ENCODE measurements at places on chromosomes 13 and 19.

DNA sequence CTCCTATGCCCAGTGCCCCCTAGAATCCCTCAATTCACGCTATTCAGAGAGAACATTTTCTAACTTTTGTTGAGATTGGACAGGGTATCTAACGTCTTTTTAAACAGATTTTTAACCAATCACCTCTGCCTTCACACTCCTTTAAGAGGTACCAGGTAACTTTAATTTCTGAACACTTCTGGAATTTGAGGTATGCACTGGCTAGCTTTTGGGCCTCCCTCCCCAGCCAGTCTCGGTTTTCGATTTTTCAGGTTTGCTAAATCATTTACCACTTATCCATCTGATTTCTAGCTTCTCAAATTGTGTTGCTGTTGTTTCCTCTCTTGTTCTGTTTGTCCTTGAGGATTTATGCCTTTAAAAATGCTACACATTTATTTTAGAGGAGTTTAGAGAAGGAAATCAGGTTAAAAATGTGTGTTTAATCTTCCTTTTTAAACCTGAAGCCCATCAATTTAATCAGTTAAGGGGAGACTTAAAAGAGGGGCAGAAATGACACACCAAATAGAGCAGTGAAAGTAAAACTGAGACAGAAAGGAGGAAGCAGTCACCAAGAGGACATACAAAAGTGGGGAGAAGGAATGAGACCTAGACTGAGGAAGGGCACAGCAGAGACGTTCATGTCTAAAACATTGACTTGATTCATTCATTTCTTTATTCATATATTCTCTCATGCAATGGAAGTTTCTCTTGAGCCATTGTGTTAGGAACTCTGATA, 139.6 kb upstream of the HTR2A start:
- no peak for DNase-seq

DNA sequence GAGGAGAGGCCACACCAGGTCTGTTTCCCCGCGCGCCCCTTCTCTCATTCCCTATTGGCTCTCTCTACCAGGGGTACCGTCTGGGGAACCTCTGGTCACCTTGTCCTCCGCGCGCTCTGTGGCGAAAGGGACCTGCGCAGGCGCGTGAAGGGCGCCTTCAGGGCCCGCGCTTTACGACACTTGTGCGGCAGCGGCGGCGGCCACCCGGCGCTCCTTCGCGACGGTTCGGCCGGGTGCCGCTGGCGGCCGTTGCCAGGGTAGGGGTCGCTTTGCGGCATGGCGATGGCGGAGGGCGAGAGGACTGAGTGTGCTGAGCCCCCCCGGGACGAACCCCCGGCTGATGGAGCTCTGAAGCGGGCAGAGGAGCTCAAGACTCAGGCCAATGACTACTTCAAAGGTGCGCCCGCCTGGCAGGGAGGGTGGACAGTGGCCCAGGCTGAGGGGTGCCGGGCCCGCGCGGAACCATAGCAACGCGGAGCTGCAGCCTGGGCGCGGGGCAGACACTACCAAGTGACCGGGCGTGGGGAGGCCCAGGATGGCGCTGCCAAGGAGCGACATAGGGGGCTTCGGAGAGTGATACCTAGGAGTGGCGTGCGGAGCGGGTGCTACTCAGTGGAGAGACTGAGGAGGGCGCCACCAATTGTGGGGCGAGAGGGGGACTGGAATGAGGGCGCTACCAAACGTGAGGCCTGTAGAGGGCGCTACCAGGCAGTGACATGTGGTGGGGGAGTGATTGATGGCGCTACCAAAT, at the start of gene PPP5C:
Gene PPP5C (plus strand): TSS at position 267 of the 751 bp plus-strand sequence. CDS start 10 bp downstream, at position 277.
- peak; percentile 90 for DNase-seq

DNA sequence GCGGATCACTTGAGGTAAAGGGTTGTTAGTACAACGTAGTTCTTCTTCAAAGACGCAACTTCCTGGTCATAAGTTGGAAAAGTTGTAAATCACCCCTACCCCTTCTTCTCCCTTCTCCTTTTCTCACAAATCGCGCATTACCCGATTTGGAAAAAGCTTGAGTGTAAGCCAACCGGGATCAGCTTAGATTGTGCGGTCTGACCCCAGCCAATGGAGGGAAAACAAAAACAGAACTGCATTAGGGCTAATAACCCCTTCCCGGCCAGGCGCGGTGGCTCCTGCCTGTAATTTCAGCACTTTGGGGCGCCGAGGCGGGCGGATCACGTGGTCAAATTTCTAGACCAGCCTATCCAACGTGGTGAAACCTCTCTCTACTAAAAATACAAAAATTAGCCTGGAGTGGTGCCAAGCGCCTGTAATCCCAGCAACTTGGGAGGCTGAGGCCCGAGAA, 806 bp downstream of the ZNF90 start:
- DNase-seq: no peak

DNA sequence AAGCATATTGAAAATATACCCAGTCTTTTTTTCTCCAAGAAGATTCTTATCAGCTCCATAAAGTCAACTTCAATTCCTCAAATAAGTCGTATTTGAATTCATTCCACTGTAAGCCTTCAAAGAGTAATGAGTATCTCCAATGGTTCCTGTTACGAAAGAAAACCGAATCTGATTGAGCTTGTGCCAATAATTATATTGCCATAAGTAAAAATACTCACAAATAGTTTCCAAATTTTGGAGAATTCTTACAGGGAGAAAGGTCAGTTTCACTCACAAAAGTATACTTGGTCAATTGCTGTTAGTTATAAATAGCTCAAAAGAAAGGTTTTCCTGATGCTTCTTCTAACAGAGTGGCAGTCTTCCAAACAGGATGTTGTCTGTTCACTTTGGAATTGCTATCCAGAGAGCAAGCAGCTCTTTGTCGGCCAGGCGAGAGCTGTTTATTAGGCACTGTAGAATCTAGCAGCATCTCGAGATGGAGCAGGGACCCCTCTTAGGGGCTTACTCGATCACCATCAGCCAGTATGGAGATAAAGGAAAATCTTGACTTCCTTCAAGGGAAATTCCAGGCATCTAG, 13.5 kb downstream of the ERICH4 start:
- peak; percentile 14 for DNase-seq

GRCh38 chr13:46860722-46861121, 36.1 kb downstream of the HTR2A start:
- no peak for DNase-seq

GRCh38 chr19:33819880-33820781, 23.5 kb downstream of the KCTD15 start:
- no peak for DNase-seq

GRCh38 chr13:32362574-32362973, 47.3 kb downstream of the BRCA2 start:
- DNase-seq: no peak

- DNase-seq: no peak
These were observed 98.6 kb downstream of the RBM26 start for GRCh38 chr13:79307433-79307861.

GRCh38 chr19:33953592-33953991, 156.9 kb downstream of the KCTD15 start:
- DNase-seq: no peak

DNA sequence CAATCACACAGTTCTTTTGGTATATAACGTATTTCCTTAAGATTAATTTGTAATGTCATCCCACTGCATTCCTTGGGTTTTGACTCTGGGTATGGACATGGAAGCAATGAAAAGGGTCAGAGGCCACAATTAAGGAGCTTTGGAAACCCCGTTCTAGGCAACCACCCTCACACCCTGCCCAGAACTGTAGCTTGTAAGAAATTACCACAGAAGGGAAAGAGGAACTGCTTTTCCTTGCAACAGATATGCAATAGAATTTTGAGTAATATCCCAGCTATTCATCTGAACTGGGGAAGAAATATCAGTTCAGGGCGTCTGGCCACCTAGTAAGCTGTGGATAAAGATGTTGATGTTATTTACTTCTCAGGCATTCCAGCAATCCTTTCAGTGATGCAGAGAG, 985 bp upstream of the CLC start:
- DNase-seq: no peak

- peak; percentile 22 for DNase-seq
These were observed 16.0 kb upstream of the EMC10 start for GRCh38 chr19:50460161-50460765.

- peak; percentile 23 for DNase-seq
These were observed 220.9 kb downstream of the RGCC start for GRCh38 chr13:41678249-41678648.

GRCh38 chr19:55552206-55552605, 6.9 kb upstream of the SBK3 start:
- no peak for DNase-seq

- DNase-seq: no peak
These were observed 1.4 kb downstream of the FZR1 start for GRCh38 chr19:3507371-3508120.

GRCh38 chr19:42184401-42184861, 33.0 kb downstream of the DEDD2 start:
- DNase-seq: peak; percentile 84

GRCh38 chr13:114077099-114077932, 55.1 kb downstream of the RASA3 start:
- DNase-seq: no peak

- DNase-seq: peak; percentile 58
These were observed 1.4 kb upstream of the TSHZ3 start for GRCh38 chr19:31350693-31351055.

- peak; percentile 84 for DNase-seq
These were observed 121.2 kb downstream of the PCCA start for GRCh38 chr13:100209857-100210825.

GRCh38 chr19:2805261-2805900, 14.3 kb upstream of the ZNF554 start:
- DNase-seq: no peak

GRCh38 chr13:26929971-26930730, 169.6 kb upstream of the GPR12 start:
- DNase-seq: peak; percentile 39

GRCh38 chr13:23794267-23795161, 94.7 kb downstream of the MIPEP start:
- DNase-seq: peak; percentile 86

DNA sequence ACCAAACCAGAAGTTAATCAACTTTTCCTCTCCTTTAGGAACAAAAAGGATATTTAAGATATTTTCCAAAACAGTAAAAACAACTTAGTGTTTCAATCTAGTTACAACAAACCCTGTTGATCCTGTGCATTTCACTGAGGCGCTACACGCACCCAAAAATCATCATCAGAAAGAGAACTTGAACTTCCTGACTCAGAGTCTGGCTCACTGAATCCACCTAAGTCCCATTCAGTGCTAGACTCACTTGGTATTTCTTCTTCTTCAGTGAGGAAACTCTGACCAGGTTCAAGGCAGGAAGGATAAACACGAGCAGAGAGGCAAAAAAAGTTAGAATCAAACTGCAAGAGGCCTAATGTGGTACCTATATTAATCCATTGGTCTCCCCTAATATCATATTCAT, 2.2 kb downstream of the KBTBD6 start:
- DNase-seq: peak; percentile 26
